ENCODE measurements at places on chromosomes 5 and 9.

- no peak for DNase-seq
Observed at GRCh38 chr9:121667214-121667613, 15.8 kb downstream of the DAB2IP start.

DNA sequence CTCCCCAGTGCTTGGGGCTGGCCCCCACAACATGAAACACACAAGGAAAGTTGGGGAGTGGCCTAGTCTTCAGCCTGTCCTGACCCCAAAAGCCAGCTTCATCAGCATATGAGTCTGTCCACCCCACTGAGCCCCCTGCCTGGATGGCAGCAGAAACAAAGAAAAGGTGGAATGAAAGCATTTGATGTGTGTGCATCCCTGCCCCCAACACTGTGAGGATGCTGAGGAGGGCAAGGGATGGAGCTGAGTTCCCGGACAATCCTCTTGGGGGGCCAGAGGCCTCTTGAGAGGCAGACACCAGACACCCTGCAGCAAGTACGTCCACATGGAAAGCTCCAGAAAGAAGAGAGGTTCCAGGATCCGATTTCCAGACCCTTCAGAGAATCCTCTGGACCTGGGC, 113.5 kb upstream of the PPP1R26 start:
- DNase-seq = no peak

- DNase-seq = no peak
Observed at GRCh38 chr9:99173570-99174504, 47.9 kb downstream of the ALG2 start.

DNA sequence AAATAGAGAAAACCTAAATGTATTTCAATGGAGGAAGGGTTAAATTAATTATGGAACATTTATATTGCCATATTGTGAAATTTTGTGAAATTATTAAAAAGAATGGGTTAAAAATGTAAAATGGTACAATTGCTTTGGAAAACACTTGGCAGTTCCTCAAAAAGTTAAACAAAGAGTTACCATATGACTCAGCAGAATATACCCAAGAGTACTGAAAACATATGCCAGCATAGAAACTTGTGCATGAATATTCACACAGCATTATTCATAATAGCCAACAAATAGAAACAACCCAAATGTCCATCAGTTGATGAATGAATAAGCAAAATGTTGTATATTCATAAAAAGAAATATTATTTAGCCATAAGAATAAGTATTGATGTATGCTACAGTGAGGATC, 181.0 kb upstream of the MAST4 start:
- DNase-seq = no peak

GRCh38 chr9:70113403-70114022, 69.9 kb downstream of the MAMDC2 start:
- DNase-seq = peak; percentile 80
